ENCODE measurements at places on chromosomes 13 and 19.

DNA sequence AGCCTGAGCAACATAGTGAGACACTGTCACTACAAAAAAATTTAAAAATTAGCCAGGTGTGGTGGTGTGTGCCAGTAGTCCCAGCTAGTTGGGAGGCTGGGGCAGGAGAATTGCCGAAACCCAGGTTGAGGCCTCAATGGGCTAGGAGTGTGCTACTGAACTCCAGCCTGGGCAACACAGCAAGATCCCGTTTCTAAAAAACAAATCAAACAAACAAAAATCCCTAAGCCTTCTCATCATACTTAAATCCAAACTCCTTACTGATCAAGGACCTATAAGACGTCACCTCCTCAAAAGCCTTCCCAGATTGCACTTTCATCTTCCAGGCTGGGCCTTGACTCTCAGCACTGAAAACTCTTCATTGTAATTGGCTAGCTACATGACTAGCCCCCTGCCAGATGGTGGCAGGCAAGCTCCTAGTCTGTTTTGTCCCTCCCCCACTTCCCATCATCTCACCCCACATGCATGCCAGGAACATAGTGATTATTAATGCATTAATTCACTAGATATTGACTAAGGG is 17.5 kb upstream of the NANOS3 start:
- DNase-seq = no peak

- no peak for DNase-seq
These were observed 48.2 kb downstream of the PIN1 start for GRCh38 chr19:9883231-9883758.

- no peak for DNase-seq
These were observed 9.4 kb downstream of the URAD start for GRCh38 chr13:27979001-27979643.

DNA sequence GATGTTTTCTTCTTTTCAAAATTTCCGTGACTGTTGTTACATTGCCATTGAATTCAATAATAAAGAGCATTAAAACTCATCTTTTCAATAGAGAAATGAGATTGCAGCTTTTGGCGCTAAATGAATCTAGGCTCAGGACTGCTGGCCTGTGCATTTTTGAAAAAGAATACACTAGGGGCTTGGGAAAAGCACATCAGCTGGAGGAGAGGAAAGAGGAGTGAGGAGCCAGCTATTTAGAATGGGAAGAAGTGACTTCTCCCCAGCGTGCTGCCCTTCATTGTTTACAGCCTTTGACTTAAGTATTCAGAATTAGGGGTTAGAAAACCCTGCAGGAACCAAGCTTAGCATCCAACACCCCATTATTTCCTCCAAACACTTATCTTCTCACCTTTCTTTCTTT is 43.3 kb downstream of the TNFSF11 start:
- DNase-seq = no peak

GRCh38 chr13:110624766-110625756 is 9.7 kb downstream of the NAXD start:
- no peak for DNase-seq

- no peak for DNase-seq
These were observed 2.6 kb downstream of the MED26 start for GRCh38 chr19:16625163-16625958.

GRCh38 chr13:63540061-63540460 is 2124.4 kb upstream of the PCDH20 start:
- no peak for DNase-seq

- no peak for DNase-seq
These were observed 1186.1 kb downstream of the SLITRK5 start for GRCh38 chr13:88857256-88857655.

Data from inflammatory macrophage (primary cell).